ENCODE measurements at places on chromosomes 1 and 21.

GRCh38 chr1:57835620-57836019, 411.8 kb upstream of the DAB1 start:
- no peak for DNase-seq

- no peak for DNase-seq
Observed at GRCh38 chr1:23913212-23913880, at the start of gene CNR2. Gene CNR2 (minus strand): TSS chr1:23913362. CDS start chr1:23875617, 37,745 bp downstream.

DNA sequence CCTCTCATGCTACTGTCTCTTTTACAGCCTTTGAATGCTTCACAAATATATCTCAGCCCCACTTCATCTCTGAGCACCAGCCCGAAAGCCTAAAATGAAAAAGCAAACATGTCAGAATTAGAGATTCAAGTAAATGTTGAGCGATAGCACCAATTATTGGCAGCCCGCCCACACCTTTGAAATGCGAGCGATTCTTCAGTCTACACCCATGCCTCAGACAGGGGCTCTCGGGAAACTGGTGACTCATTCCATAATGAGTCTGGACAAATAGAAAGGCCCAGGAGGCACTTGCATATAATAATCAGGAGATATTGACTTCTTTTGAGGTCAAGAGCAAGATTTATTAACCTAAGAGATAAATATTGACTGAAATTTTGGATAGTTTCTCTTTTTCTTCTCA, 487.3 kb upstream of the PTBP2 start:
- DNase-seq, result peak; percentile 72

- no peak for DNase-seq
Observed at GRCh38 chr21:38188037-38188436, 68.8 kb upstream of the KCNJ15 start.

- no peak for DNase-seq
Observed at GRCh38 chr1:227894831-227895451, 52.8 kb downstream of the WNT9A start.

DNA sequence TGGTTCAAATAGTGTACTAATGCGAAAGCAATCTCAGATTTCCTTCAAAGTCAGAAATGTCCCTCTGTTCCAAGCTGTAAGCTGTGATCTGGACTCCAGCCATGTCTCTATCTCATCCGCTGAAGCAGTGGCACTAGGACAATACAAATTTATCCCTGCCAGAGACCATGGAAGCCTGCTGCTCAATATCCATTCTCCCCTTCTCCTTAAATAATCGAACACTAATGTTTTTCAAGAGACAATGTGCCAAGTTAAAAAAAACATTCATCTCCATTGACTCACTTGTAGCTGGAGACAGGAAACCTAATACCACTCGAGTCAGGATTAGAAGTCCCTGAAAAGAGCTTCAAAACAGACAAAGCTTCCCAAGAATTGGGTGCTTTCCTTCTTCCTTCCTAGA, 38.5 kb upstream of the PGBD5 start:
- no peak for DNase-seq

DNA sequence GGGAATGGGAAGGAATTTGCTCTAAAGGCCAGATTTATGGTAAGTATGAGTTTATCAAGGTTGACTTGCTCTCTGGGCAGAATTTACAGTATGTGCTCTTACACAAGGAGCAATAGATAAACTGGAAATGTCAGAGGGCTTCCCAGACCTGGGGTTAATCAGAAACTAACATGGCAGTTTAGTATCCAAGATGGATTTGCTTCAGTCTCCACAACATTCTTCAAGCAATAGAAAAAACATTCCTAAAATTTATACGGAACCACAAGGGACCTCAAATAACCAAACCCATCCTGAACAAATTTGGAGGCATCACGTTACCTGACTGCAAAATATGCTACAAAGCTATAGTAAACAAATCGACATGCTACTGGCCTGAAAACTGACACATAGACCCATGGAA, 606.7 kb upstream of the CHRM3 start:
- no peak for DNase-seq

DNA sequence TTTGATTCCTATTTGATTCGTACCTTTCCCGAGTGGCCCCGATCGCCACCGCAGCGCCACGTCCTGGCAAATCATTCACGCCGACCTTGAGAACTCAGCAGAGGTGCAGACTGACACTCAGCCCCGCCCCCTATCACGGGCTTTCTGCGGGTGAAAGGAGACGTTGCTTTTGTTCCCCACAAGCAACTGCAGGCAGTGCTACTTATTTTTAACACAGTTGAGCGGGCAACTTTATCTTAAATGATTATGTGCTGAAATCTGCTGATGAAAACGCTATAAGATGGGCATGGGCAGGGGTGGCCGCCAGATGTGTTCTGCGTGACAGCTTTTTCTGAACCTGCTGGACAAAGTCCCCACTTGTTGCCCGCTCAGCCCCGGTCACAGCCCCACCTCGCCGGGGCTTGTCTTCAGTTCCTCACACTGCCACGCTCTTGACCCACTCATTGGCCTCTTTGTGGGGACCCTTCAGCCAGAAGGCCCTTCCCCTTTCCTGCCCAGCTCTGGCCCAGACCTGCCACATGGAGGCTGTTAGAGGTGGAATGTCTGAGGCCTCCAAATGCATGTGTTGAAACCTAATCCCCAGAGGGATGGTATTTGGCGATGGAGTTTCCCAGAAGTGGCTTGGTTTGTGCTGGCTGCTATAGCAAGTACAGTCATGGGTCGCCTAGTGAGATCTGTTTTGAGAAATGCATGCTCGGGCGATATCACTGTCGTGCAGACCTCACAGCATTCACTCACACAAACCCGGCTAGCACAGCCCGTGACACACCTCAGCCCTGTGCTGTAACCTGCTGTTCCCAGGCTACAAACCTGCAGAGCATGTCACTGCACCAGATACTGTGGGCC, 15.7 kb upstream of the PDXK start:
- DNase-seq, result peak; percentile 65

DNA sequence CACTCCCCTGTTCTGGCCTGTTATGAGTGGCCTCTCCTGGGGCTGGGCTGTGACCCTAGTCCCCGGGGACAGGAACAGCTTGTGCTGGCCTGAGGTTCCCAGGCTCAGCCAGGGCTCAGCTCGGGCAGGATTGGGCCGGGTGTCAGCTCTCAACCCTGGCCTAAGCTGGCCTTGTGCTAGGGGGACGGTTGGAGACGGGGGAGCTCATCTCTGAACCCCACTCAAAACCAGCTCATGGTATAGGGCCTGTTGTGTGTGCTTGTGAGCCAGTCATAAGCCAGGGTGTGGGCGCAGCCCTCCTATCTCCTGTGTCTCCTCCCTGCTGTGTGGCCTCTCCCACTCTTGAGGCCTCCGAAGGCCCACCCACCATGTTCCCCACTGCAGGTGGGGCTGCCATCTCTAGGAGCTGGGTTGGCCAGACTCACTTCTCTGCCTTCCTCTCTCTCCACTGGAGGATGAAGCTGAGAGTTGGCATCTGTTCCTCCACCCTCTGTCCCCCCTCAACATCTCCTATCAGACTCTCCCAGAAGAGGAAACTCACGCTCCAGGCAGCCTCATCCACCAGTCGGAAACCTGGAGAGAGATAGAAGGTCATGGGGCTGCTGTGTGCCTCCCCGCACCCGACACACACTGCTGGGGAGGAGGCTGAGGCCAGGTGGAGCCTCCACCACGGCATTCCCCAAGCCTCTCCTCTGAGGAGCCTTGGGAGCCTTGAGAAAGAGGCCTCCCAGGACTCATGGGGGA, 1.4 kb downstream of the PEAR1 start:
- peak; percentile 35 for DNase-seq

DNA sequence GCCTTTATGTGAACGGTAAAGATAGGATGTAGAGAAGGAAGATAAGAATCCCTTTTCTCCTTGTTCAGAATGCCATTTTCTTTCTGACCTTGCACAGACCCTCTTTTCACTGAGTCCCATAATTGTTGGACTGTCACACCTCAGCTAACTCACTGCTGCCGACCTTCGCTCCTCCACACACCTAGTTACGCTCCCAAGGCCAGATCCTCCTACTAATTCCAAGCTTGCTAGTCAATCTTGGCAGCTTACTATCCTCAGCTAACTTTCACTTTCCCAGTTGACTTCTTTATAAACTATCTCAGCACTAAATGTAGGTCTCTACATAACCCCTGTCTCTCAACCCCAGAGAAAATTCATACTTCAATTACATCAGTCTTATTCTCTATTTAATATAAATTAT, 471.8 kb upstream of the PRMT6 start:
- no peak for DNase-seq

DNA sequence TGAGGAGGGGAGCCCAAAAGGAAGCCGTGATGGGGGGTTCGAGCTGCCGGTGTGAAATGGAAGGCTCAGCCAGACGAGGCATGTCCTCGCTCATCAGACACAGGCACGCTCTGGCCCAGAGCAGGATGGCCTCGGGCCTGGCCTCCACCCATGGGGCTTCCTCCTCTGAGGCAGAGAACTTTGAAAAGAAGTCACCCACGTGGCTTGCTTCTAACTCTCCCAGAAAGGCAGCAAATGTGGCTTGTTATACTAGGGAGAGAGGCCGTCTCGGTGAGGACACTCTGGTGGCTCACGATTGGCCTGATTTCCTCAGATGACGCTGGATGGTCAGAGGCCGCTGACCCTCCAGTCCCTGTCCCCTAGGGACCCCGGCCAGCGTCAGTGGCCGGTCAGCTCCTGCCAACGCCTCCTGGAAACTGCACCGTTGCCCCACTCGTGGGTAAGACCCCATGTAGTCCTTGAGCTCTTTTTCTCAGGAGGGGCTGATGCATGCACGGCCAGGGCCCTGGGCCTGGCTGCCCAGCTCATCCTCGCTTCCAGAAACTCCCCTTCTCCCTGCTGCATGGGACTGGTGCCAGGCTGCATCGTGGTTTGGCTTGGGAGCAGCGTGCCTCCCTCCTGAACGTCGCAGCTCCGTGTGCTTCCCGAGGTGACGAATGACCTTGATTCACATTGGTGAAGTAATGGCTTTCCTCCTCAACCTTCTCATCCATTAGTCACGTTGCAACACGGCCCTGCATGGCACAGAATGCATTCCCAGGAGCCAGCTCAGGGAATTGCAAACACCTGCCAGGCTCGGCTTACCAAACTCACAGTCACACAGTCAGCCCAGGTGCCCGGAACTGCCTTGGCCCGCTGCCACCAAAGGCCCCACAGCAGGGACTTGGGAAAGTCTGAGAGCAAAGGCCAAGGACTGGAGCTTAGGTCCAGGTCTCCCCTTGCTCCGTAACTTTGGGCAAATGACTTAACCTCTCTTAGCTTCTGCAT, 58.8 kb downstream of the TOMM20 start:
- peak; percentile 42 for DNase-seq

GRCh38 chr1:214588963-214589597, 13.9 kb upstream of the CENPF start:
- no peak for DNase-seq

Measured in hepatocyte (in vitro differentiated cells).